ENCODE measurements at places on chromosomes 5 and 9.

GRCh38 chr5:22852807-22853660 lies at the start of gene CDH12:
TSS of gene CDH12 (minus strand) at chr5:22853344.
- DNase-seq = no peak

- peak; percentile 1 for DNase-seq
These were observed 12.3 kb downstream of the IFNA21 start for GRCh38 chr9:21154018-21154608.

GRCh38 chr9:111514967-111515366 lies 10.0 kb upstream of the ZNF483 start:
- no peak for DNase-seq

GRCh38 chr5:151118913-151119575 lies 38.2 kb upstream of the TNIP1 start:
- DNase-seq = no peak

- DNase-seq = no peak
These were observed 26.9 kb upstream of the RNF38 start for GRCh38 chr9:36426945-36427344.

GRCh38 chr5:142860270-142860669 lies 90.1 kb downstream of the ARHGAP26 start:
- DNase-seq = no peak

DNA sequence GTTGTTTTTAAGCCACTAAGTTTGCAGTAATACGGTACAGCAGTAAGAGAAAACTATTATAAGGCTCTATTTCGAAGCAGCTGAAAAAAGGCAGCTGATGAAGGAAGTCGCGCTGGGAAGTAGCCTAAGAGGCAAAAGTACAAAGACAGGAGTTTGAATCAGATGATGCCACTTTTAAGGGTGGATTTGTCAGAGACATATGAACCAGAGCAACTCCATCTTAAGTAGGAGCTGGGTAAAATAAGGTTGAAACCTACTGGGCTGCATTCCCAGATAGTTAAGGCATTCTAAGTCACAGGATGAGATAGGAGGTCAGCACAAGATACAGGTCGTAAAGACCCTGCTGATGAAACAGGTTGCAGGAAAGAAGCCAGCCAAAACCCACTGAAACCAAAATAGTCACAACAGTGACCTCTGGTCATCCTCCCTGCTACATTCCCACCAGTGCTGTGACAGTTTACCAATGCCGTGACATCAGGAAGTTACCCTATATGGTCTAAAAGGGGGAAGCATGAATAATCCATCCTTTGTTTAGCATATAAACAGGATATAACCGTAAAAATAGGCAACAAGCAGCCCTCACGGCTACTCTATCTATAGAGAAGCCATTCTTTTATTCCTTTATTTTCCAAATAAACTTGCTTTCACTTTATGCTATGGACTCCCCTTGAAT lies 91.8 kb upstream of the PRSS3 start:
- no peak for DNase-seq

GRCh38 chr9:136057236-136058081 lies 37.6 kb downstream of the NACC2 start:
- no peak for DNase-seq

DNA sequence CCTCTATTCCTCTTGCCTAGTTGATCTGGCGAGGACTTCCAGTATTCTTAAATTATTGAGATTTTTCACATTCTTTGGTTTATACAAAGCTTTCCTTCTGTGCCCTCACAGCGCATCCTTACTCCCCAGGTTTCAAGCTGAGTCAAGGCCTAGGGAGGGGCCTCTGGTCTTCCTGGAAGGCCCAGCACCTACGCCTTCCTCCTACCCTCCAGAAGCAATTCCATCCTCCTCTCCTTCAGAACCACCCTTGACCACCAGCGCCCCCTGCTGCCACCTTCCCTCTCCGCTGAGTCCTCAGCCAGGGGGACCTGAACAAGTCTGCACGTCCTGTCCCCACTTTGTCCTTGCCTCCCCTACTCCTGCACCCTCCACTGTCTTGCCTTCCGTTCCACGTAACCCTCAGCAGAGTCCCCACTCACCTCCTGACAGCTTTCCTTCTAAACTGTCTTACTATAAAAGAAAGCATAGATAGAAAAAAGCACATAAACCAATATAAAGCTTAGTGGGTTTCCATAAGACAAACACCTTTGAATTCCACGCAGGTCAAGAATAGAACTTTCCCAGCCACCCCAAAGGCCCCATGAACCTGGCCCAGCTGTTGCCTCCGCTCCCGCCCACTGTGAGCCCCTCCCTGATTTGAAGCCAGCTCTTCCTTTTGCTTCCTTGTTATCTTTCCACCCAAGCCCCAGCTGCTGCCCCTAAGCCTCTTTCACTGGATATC lies 63.0 kb upstream of the CTSL start:
- DNase-seq = peak; percentile 44

- peak; percentile 85 for DNase-seq
These were observed 32.2 kb downstream of the PCDH1 start for GRCh38 chr5:141846031-141846430.

All from IMR-90 (cell line).